LoVo (cell line): ENCODE measurements at places on chromosomes 7 and 10.

DNA sequence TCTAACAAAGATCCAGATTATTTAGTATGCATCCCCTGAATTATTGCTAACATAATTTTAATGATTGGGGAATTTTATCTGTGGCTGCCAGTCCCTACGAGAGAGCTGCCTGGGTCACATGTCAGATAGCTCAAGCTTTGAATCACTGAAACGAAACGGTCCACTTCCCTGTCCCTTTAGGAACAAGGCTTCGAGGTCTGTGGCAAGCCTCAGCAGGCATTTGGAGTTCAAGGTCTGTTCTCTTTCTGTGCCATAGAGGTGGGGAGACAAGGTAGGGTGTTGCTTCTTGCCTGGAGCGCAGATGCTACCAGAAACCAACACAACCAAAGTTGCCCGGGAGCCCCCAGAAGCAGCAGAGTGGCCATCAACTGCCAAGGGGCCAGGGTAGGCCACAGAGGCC, 13.9 kb upstream of the SH2D4B start:
- DNase-seq, result no peak

GRCh38 chr7:65325793-65326432, 47.7 kb upstream of the ZNF92 start:
- DNase-seq, result no peak

- no peak for DNase-seq
Measured at GRCh38 chr7:41974870-41975557, 262.0 kb downstream of the GLI3 start.

- DNase-seq, result no peak
Measured at GRCh38 chr10:21260066-21260465, 265.4 kb downstream of the SKIDA1 start.

- no peak for DNase-seq
Measured at GRCh38 chr7:127504715-127505114, 80.7 kb downstream of the GCC1 start.

GRCh38 chr7:47552621-47553020, 29.3 kb downstream of the TNS3 start:
- DNase-seq, result no peak

DNA sequence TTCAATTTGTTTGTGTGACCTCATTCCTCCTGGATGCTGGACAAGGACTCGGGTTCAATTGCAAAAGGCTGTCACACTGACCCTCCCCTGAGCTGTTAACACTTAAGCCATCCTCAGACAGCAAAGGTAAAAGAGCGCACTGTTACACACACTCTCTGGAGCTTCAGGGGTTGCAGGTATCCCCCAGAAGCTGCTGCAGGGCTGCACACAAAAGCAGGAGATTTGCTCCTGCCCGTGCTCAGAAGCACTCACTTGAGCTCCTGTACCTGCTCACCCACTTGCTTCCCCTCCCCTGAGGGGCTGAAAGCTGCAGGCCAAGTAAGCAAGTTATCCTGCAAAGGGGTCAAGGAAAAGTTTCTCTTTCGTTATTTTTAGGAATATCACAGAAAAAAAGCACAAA, 886.2 kb upstream of the ZWINT start:
- DNase-seq, result no peak

GRCh38 chr7:121824276-121824675, 48.7 kb upstream of the PTPRZ1 start:
- DNase-seq, result no peak

DNA sequence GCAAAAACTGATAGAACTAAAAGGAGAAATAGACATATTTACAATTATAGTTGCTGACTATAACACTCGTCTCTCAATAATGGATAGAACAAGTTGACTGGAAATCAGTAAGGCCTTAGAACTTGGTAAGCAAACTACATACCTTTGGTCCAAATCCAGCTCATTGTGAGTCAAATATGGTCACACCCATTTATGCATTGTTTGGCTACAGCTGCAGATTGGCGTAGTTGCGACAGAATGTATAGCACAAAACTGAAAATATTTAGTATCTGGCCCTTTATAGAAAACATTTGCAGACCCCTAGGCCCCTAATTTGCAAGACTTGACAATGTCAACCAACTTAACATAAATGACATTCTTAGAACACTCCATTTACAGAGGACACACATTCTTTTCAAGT, 103.6 kb upstream of the EGR2 start:
- DNase-seq, result no peak

DNA sequence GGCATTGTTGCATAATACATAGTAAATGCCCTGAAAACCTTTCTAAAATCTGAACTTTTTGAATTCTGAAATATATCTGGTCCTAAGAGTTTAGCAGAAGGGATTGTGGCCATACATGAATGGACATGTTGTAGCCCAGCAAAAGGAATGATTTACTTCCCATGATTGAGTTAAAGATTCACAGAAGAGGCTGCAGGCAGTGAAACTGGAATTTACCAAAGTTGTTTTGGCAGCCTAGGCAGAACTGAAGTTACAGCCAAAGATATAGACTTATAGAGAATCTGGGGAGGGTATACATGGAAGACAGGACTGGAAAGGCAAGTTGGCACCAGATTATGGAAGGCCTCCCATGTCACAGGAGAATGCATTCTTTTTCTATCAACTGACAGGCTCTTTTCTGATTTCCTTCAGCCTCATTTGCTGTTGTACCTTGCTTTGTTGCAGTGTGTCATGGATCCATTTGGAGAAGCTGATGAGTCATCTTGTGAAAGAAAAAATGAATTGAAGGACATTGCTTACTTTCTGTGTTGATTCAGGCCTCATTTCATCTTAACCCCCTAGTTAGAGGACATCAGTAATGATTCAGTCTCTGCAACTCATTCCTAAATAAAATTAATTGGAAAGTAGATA, 356.2 kb upstream of the LRGUK start:
- no peak for DNase-seq

DNA sequence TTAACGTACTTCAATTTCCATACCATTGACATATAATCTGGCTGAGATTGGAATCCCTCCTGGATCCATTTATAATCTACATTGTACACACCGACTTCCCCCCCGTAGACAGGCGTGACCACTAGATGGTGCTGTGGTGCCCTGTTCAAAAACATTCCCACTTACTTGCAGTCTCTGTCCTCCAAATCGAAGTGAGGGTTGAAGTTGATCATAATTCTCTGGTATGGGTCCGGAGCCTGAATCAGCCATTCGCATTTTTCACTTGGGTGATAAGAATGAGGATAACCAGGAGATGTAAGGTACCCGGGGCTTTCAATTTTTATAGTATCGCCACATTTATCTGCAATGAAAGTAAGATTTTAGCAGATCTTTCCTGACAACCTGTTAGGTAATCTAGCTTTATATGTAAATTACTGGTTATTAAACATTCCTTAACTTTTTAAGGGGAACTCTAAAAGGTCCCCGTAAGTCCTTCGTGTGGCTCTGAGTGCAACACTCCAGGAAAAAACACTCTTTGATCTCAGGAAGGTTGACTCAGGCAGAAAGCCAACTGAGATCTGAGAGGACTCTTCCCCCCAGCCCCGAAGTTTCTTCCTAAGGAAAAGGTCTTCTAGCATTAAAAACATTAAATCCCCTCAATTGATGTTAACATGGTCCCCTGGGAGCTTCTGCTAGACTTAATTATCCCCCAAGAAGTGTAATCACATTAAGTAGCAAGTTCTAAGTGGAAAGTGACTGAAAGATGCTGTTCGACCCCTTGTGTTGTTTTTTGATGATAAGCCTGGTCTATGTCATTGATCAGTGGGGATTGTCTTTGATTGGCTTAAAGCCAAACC, 3.7 kb downstream of the NRP1 start:
- peak; percentile 77 for DNase-seq

DNA sequence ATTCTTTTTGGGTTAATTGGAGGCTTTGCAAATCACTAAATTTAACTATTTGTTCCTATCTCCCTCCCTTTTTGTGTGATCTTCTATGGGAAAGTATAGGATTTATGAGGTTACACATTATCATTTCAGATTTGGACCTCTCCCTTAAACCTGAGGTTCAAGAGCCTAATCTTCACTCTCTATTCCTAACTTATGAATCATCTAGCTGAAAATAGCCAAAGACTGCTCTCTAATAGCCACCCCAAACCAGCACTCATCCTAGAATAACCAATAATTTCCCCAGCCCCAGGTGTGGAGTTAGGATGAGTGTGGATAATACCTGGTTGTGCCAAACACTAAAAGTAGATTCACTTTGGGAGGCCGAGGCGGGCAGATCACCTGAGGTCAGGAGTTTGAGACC, 499.2 kb downstream of the GFRA1 start:
- DNase-seq, result no peak

DNA sequence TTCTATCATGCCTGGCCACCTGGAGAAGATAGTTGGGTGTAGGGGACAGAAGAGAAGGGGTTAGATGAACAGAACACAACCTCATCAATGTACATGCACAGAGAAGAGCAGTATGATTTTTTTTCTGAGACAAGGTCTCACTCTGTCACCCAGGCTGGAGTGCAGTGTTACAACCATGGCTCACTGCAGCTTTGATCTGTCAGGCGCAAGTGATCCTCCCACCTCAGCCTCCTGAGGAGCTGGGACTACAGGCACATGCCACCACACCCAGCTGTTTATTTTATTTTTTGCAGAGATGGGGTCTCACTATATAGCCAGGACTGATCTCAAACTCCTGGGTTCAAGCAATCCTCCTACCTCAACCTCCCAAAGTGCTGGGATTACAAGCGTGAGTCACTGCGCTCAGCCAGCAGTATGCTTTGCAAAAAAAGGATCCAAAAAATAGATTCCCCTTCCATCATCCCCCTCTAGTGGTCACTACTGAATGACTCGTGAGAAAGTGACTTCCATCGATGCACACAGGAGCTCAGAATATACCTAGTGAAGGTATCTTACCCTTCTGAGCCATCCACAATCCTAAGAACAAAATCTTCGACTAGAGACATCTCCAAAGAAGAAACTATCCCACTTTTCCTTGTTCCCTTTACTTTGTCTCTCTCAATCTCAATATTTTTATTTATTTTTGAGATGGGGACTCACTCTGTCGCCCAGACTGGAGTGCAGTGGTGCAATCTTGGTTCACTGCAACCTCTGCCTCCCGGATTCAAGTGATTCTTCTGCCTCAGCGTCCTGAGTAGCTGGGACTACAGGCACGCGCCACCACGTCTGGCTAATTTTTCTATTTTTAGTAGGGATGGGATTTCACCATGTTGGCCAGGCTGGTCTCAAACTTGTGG, 21.0 kb downstream of the ZCWPW1 start:
- peak; percentile 69 for DNase-seq

GRCh38 chr10:59865101-59865500, 41.3 kb downstream of the CCDC6 start:
- peak; percentile 63 for DNase-seq

GRCh38 chr10:131961047-131961776, 20.5 kb downstream of the BNIP3 start:
- no peak for DNase-seq

DNA sequence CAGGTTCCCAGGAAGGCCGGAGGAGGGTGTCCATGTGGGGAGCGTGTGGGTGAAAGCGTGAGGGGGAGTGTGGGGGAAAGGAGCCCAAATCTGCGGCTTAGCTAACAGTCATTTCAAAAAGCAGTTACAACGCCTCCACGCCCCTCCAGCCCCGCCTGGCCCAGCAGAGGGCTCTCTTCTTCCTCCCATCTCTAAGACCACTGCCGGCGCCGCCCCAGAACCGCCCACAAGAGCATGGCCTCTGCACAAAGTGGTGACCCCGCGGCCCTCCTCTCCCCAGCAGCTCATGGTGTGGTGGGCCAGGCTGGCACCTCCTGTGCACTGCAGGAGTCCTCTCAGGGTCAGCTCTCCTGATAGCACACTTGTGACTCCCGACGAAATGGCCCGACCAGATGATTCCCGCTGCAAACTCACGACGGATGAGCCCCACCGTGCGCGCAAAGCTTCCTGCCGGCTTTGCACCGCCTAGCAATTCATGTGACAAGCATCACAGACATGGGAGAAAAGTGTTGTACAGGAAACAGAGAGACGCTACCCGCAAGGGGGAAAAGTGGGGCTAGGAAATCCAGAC, 12.4 kb upstream of the HUS1 start:
- peak; percentile 57 for DNase-seq

DNA sequence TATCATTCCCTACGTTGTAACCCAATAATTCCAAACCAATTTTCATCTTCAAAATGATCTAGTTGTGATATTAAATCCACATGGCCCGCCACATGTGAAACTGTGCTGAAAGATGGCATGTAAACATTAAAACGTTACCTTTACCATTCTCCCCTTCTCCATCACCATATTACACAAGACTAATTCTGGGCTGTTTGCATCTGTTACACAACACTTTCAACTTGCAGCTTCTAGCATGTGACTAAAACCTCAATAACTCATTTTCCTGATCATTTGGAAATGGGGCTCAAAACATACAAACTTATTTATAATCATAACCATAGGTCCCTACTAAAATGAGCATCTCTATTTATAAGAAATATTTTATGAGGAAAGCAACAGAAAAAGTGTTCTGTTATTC, 4.7 kb downstream of the MTERF1 start:
- no peak for DNase-seq

GRCh38 chr10:92490387-92490786, 83.5 kb downstream of the IDE start:
- DNase-seq, result no peak

- no peak for DNase-seq
Measured at GRCh38 chr7:80098795-80099194, 35.8 kb upstream of the GNAI1 start.

DNA sequence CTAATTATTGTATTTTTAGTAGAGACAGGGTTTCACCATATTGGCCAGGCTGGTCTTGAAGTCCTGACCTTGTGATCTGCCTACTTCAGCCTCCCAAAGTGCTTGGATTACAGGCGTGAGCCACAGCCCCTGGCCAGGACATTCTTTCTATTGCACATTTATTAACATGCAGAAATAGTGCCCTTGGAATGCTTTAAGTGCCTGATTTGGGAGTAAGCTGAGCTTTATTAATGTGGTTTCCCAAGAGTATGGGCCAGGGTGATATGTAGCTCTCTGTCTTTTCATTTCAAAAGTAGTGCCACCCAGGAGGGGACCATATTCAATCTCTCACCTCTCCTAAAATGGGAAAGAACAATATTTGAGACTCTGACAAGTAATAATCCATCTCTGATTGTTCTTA, 970.7 kb downstream of the KCNMA1 start:
- no peak for DNase-seq

GRCh38 chr7:117616694-117617093, 136.9 kb downstream of the CFTR start:
- peak; percentile 80 for DNase-seq

- DNase-seq, result no peak
Measured at GRCh38 chr10:3167611-3168330, 4.8 kb downstream of the PITRM1 start.

- DNase-seq, result no peak
Measured at GRCh38 chr7:110204527-110204926, 886.4 kb upstream of the LRRN3 start.
